ENCODE measurements at places on chromosomes 13 and 19. TPM values are rescaled to one million over a fixed set of nuclear protein-coding genes. Genes with fewer than 3 reads are reported as not detected.
A peak's percentile ranks its signal among the peaks of the same experiment; 100 is the strongest.

GGN gene
- 2.9 TPM for total RNA-seq

FLT3LG gene
- total RNA-seq, result 2.8 TPM

KCTD12 gene
- 35.2 TPM for total RNA-seq

DNA sequence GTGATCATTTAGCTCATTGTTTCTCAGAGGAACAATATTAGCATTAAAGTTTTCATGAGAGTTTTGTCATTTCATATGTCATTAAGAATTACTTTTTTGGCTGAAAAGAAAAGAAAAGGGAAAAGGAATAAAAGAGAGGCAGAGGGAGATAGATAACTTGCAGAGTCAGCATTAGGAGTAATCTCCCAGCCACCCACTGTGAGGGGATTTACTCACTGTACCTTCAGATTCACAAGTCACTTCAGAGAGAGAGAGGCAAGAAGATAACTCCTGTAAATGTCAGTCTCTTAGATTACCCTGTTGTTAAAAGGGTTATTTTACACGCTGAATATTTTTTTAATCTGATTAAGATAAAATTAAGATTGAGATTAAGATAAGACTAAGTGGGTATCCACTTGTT, 125.2 kb downstream of the POU4F1 start:
- no peak overlapping the region for H3K4me3 ChIP-seq
- no peaks in the 10 kb centered on the region for H3K36me3 ChIP-seq
- no peaks in the 10 kb centered on the region for H3K27me3 ChIP-seq
- no peak for DNase-seq

DNA sequence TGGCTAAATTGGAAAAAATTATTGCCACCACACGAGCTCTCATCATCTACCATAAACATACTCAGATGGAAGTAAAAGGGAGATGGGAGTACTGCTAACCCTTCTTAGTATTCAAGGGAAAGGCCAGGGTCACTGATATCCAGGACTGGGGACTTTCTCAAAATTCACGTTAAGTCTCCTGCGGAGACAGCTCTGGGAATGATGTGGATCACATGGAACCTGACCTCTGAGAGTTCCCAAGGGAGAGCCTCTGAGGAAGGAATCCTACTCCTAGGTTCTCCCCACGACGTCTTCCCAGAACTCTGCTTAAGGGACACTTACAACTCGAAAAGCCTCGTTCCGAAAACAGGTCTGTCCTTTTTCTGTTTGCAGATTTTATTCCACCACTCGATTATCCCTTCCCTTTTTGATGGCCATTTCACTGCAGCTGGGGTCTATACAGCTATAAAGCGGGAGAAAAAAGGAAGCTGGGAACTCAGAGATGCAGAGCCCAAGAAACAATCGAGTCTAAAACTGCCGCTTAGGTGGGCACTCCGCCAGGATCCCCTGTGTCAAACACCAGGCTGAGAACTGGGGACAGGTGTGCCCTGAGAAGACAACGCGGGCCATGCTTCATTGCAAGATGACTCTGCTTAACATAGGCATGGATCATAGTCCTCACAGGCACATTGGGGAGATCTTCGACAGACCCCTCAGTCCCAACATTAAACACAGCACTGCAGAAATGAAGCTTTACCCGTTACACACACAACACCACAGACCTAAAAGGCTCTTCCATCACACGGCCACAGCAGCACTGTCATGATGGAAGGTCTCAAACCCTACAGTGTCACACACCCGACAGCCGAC, 823 bp upstream of the ZNF567 start:
- peaks cover 15% of the 10 kb centered on the region for H3K4me1 ChIP-seq
- peak overlapping the region; percentile 49 for H3K4me3 ChIP-seq
- no peak overlapping the region for H3K27ac ChIP-seq
- peak; percentile 38 for DNase-seq
- H3K36me3 ChIP-seq, result peaks cover 21% of the 10 kb centered on the region

MADCAM1 gene
- total RNA-seq, result not detected

Data from thyroid gland (tissue), 4 donors.